EL (cell line): ENCODE measurements at places on chromosomes 7 and 10.

DNA sequence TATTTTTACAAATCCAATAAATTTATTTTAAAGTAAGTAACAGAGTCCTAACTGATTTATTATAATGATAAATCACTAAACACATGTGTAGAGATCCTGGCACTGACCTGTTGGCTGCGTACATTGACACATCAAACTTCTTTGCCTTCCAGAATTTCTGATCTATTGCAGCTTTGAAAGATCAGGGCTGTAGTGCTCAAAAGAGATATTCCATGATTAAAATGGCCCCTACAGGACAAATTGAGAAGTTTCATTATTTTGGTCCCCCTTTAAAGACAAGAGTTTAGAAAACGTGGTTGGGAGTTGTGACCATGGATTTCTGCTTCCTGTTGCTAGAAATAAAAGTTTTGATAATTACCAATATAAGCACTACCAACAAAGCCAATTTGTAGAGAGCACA, 87.7 kb upstream of the PDK4 start:
- peak; percentile 19 for DNase-seq

- peak; percentile 55 for DNase-seq
These were observed 4.7 kb upstream of the NOS3 start for GRCh38 chr7:150986099-150986512.

- DNase-seq = no peak
These were observed 305.1 kb downstream of the GRID1 start for GRCh38 chr10:86061278-86062197.

DNA sequence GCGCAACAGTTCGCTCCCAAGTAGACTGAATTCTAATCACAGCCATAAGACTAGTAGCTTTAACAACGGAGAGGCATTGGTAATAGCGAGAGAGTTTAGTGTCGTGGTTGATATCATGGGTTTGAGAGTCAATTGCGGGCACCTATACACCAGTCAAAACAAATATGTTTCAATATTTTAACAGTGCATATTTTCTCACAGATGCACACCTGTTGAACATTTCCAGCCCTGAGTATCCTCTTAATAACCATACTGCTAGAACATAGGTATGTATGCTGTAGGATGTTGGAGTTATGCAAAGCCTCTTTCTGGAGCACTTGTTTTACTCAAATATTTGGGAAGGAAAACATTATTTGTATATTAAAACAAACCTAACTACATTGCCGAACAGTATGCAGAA, 92.9 kb downstream of the FAM107B start:
- no peak for DNase-seq

- peak; percentile 75 for DNase-seq
These were observed 191.3 kb upstream of the CDCA7L start for GRCh38 chr7:22137026-22137425.

DNA sequence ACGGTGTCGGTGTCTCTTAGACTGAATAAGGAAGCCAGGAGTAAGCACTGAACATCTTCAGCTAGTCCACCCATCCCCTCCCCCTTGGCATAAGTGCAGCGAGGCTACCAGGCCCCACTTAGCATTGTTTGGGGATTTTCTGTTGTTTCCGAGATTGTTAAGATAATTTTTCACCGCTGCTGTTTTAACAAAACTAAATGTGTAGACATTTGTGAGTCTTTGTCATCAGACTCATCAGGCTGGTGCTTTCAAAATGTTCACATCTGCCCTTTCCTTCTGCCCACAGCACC, 21.0 kb upstream of the GOT1 start:
- no peak for DNase-seq

DNA sequence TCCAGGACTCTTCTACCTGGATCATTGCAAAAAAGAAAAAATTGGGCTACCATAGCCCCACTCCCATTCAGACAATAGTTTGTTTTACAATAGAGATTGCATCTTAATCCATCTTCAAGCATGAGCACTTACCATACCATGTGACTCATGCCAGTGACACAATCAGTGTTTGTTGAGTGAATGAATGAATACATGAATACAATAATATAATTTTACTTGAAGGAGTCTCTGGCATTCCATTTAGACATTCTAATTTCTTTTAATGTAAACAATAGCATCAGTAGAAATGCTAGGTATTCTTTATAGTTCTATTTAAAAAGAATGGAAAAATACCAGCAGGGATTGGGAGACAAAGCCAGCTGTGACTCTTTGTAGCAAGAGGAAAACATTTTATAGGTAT, 141.6 kb upstream of the AKR1E2 start:
- DNase-seq = peak; percentile 38

GRCh38 chr7:128672927-128673517, 930 bp downstream of the GARIN1A start:
- DNase-seq = peak; percentile 30

DNA sequence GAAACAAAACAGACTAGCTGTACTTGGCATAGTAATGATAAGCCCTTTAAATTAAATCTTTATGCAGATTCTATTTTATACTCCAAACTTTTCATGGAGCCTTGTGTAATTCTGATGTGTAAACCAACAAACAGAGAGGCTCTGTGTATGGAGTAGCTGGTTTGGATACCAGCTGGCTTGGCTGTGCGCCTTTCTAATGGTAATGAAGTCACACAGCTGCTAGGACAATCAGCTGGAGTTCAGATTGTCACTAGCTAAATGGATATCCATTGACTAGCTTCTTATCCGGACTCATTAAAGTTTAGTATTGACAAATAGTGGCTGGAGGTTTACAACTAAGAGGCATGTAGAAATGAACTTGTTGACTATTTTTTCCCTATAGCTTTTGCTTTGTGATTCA, 398.4 kb downstream of the DGKB start:
- no peak for DNase-seq

- no peak for DNase-seq
These were observed 578.2 kb downstream of the PARD3 start for GRCh38 chr10:34236931-34237330.

- DNase-seq = no peak
These were observed 327.5 kb upstream of the PLXDC2 start for GRCh38 chr10:19488592-19489280.

DNA sequence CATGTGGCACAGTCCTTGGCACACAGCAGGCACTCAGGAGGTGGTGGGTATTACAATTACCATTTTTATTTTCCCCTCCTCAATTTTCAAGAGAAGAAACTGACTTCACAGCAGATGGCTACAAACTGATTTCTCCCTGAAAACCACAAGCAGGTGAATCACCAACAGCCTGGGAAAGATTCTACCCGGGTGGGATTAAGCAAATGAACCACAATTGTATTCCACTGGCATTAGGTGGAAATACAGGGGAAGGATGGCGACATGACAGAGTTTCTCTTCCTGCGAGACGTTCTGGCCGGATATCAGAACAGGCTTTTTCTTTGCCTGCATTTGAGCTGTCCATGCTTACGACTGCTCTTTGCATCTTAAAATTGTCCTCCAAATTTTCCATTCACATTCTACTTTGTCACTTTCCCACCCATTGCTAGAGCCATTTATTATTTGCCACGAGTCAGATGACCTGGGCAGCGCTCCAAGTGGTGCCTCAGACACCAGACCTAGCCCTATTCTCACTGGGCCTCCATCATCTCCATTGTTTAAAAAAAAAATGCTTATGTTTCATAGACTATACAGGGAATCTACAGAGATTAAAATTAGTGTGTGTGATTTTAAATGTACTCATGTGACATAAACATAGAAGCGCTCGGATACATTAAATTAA, 4.6 kb downstream of the DENND11 start:
- peak; percentile 56 for DNase-seq

- DNase-seq = no peak
These were observed 691.0 kb upstream of the LRRTM3 start for GRCh38 chr10:66234872-66235271.

GRCh38 chr7:124031919-124032318, 948 bp downstream of the TMEM229A start:
- no peak for DNase-seq

GRCh38 chr10:69327463-69328379, 49.4 kb downstream of the HK1 start:
- peak; percentile 60 for DNase-seq

DNA sequence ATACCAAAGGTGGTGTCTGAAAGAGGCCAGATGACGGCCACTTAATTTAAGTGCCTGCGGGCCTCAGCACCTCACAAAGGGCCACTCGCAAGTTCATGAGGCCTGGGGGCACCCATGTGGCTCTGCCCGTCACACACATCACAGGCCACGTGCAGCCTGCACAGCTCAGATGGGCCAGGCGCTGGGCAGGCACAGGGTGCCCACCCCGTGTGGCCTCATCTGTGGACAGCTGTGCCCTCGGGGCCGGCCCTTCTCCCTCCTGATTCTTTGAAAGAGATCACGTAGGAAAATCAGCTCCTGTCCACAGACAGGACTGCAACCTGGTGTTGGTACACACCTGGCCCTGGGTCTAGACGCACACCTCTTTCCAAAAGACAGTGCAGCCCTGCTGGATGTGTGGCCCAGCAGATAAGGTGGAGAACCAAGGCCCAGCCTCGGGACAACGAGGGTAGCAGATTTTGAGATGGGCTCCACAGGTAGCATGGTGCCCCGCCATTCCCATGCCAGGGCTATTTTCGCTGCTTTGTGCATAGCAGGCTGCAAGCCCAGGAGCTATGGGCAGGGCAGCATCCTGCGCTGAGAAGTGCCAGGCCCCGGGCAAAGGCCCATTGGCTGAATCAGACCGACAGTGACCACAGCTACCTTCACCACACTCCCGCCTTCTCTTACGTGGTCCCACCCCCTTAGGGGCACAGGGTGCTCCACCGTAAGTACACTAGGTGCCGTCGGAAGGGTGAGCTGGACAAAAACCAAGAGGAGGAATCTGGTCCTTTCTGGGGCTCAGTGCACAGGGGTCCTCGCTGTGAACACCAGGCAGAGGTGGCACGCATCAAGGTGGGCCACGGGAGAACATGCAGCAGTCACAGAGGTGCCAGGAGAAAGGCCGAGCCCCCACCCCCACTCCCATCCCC, 124.5 kb downstream of the EBF3 start:
- DNase-seq = no peak

DNA sequence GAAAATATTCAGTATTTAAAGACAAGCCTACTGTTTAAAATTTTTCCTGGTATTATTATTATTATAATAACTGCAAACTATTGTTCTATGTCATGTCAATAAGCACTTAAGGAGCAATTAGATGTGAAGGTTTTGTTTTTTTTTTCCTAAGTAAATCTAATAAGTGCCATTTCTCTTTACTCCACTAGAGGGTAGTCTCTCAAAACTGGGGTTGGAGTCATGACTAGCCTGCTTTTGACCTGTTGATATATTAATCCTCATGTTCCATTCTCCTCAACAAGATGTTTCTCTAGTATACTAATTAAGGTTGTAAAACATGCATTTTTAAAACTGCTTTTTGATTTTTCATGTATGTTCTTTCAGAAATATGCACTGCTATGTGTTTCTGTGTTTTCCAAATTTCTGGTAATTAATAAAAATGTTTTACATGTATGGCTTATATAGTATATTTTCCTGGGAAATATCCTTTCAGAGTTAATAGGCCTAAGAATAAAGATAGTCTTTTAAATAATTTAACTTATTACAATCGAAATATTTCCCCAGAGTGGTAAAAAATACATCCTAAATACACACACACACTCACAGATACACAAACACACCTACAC, 1.0 kb upstream of the LRRN3 start:
- DNase-seq = peak; percentile 47

DNA sequence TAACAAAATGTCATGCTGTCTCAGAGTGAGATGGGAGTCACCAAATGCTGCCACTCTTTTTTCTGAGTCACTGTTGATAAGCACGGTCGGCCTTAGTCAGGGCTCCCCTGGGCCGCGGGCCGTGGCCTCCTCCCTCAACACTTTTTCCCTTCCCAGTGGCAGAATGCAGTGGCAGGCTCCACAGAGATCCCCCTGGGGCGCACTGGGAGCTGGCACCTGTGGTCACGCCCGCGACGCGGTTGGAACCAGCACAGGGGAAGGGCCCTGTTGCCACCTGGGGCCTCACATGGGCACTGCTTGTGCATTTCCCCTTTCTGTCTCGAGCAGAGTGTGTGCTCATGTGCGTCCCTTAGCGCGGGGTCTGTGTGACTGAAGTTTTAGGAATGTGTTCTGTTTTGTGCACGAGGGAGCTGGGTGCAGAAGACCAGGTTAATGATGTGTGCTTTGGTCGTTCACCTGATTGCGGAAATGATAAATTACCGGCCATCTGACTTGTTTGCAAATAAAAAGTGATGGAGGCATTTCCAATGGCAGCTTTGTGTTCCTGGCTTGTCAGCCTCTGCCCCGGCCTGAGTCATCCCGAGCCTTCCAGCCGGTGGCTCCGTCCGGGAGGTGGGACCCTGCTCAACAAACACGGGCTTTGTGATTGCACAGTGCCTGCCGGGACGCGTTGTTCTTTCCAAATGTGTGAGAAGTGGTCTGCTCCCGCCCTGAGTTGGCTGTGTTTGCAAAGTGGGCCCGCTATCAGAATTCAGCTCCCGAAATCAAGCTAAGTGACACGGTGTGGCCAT, 100.7 kb downstream of the NKX6-2 start:
- DNase-seq = peak; percentile 27

GRCh38 chr7:24729365-24730017, 27.8 kb downstream of the GSDME start:
- no peak for DNase-seq

DNA sequence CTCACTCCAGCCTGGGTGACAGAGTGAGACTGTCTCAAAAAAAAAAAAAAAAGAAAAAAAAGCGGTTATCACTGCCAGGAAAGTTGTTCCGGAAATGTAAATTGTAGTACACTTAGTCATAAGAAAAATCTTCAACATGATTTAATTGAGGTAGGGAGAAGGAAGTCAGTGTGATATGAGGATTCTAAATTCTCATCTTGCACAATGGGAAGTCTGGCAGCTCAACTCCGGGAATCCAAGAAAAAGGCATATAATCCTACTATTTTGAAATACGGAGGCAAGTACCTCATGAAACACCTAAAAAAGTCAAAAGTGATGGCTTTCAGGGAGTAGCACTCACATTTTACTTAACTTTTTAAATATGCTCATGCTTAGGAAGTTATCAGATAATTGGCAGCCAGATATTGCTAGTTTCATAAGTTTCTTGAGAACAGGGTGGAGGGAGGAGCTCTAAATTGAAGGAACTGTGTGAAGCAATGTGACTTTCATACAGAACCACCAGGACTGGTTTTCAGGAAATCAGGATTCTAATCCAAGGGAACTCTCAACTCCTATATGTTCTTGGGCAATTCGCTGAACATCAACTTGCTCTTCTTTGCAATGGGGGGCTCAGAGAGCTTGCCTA, 2.7 kb upstream of the C7orf25 start:
- peak; percentile 72 for DNase-seq

GRCh38 chr7:11182736-11183135, 209.1 kb downstream of the PHF14 start:
- no peak for DNase-seq

DNA sequence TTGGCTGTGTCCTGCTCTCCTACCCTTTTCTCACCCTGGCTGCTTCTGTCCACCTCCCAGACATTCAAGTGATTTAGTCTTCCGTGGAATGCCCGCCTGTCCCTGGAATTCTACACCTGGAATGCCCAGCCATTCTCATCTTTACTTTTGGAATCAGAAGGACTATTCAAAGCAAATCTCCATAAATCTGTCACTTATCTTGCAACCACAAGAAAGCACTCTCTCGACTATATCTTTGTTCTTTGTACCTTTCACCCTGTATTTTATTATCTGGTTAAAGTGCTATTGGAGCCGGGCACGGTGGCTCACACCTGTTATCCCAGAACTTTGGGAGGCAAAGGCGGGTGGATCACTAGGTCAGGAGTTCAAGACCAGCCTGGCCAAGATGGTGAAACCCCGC, 79.3 kb upstream of the KMT2E start:
- no peak for DNase-seq
